ENCODE measurements at places on chromosomes 3 and 15.

DNA sequence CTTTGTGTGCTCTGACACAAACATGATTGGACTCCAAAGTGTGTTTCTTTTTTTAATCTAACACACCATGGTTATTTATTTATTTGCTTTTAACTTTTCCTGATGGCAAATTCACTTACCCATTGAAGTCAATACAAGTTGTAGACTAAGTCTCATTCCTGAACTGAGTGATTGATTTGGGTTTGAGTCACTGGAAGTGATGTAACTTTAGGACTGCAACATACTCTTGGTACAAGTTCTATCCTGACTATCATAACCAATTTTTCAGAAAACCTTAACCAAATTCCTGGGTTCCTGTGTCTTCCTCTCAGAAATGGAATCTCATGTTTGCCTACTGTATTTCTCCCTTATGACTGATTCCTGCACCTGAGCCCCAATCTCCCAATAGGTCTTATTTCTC, 590.0 kb upstream of the ROBO1 start:
- no peak for DNase-seq

GRCh38 chr15:42332331-42332730, 27.0 kb upstream of the CAPN3 start:
- no peak for DNase-seq

GRCh38 chr15:89937365-89938350, 24.9 kb upstream of the ARPIN start:
- no peak for DNase-seq

GRCh38 chr15:83775738-83776137, 121.8 kb downstream of the ADAMTSL3 start:
- no peak for DNase-seq

DNA sequence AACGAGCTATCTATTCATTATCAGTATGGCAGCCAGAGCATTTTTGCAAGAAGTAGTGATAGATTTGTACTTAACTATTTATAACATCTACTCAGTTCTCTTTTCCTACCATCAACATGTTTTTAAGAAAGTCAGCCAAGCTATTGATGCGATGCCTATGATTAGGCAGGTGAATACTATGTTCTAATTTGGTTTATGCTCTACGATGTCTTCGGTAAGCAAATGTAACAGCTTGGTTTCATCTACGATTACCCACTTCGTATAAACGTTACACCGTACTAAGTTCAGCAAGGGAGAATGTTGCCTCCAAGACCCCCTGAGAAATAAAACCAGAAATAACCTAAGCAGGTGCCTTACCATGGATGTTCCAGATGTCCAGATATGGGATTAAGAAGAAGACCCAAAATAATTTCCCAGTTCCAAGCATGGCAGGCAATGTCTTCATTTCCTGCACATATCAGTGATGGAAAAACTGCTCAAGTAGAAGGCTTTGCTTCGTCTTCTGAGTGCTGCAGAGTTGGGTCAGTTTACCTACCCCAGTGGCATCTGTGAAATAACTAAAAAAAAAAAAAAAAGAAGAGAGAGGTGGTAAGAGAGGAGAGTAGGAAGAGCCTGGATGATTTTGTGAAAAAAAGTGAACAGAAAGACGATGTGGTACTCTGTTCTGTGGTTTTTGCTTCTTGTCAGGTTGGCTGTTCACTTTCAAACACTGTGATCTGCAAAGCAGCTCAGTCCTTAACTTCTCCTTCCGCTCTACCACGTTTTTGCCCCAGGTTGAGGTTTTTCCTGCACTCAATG, at the start of gene BTLA:
BTLA (minus strand) TSS at position 559 of the 798 bp plus-strand sequence; CDS start at position 445, 114 bp downstream.
- DNase-seq = no peak

- DNase-seq = no peak
Observed at GRCh38 chr3:9703736-9704346, at the start of gene CPNE9. CPNE9 (plus strand) TSS chr3:9703833; CDS start chr3:9703997, 164 bp downstream.

GRCh38 chr3:77040926-77041722, 1.2 kb downstream of the ROBO2 start:
- DNase-seq = no peak

DNA sequence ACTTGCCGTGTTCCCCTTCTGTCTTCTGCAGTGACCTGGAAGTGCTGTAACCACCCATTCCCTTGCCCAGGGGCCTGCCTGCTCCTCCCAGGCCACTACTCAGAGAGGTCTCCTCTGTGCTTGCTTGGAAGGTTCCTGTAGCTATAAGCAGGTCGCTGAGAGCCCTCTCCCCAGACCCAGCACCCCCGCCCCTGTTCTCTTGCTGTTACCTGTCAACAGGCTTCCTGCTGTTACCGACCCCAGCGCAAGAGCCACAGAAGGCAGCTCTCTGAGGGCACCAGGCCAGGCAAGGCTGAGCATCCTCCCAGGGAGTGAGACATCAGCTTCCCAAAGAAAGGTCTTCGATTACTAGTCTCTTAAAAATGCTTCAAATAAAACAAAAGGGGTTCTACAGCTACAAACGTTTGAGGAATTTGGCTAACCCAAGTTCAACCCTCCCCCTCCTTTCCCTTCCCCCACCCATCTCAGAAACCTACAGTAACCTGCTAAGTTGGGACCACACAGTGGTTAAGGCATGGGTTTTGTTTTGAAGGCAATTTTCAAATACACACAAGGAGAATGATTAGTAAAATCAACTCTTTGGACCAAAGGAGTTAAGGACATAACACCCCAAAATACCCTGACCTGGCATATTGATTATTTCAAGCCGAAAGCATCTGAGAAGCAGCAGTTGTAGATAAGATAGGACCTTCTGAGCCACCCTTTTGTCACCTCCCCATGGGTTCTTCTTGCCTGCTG, 74.9 kb upstream of the MFGE8 start:
- no peak for DNase-seq

DNA sequence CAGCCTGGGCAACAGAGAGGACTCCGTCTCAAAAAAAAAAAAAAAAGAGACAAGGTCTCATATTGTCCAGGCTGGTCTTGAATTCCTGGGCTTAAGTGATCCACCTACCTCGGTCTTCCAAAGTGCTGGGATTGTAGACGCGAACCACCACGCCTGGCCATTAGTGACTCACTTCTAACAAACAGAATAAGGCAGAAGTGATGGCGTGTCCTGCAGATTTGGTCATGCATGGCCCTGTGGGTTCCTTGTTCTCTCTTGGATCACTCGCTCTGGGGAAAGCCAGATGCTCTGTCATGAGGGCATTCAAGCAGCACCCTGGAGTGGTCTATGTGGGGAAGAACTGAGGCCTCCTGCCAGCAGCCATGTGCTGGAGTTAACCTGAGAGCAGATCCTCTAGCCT, 27.4 kb upstream of the TJP1 start:
- no peak for DNase-seq

- DNase-seq = no peak
Observed at GRCh38 chr3:44942202-44942921, 33.6 kb downstream of the ZDHHC3 start.

GRCh38 chr3:12349895-12350811, 61.3 kb downstream of the PPARG start:
- DNase-seq = no peak

- DNase-seq = peak; percentile 4
Observed at GRCh38 chr3:126474498-126475412, 936 bp downstream of the ZXDC start.

DNA sequence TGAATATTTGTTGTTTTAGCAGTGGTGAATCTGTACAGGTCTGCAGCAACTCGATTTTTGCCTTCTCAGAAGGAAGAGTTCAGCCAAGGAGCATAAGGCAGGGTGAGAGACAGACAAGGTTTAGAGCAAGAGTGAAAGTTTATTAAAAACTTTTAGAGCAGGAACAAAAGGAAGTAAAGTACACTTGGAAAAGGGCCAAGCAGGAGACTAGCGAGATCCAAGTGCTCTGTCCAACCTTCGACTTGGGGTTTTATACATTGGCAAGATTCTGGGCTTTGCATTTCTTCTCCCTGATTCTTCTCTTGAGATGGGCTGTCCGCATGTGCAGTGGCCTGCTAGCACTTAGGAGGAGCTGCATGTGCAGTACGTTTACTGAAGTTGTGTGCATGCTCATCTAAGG, 46.7 kb upstream of the AADACL2 start:
- no peak for DNase-seq

- no peak for DNase-seq
Observed at GRCh38 chr3:182248349-182248880, 536.7 kb downstream of the SOX2 start.

DNA sequence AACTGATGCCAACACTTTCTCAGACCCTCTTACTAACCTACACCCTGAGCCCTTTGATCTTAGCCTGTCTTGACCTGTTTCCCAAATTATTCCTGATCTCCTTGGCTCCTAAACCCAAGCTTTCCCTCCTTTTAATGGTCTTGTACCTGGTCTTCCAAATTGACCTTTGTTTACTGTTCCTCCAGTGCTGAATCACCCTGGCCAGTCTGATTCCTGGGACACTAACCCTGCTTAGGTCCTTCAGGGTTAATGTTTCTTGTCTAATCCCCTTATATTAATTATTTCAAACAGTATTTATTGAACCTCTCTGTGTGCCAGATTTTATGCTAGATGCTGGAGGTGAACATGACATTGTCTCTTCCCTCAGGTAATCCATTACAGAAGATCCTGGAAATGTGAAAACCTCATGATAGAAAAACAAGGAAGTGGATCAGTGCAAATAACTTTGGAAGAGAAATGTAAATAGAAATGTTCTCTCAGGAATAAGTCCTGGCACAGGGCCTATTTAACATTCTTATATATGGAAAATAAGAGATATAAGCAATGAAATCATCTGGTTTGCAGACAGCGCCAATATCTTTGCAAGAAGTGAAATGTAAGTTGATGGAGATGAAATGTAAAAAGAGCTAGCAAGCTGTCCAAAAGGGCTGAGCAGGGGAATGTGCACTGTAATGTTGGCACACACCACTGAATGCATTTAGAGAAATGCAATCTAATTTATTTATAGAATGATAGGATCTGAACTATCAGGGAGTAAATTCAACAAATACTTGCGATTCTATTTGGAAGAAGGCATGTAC, 20.7 kb downstream of the HGD start:
- no peak for DNase-seq

DNA sequence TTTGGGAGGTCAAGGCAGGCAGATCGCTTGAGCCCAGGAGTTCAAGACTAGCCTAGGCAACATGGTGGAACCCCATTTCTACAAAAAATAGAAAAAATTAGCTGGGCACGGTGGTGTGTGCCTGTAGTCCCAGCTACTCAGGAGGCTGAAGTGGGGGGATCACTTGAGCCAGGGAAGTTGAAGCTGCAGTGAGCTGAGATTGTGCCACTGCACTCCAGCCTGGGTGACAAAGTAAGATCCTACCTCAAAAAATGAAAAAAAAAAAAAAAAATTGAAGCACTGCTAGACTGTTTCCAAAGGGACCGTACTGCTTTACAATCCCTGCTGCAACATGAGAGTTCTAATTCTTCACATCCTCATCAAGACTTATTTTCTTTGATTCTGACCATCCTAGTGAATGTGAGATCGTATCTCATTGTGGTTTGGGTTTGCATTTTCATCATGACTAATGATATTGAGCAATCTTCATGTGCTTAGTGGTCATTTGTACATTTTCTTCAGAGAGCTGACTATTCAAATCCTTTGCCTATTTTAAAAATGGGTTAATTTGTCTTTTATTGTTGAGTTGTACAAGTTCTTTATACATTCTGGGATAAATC, 10.8 kb downstream of the CMTM8 start:
- no peak for DNase-seq

GRCh38 chr3:95134693-95135413, 1072.0 kb downstream of the NSUN3 start:
- DNase-seq = no peak

DNA sequence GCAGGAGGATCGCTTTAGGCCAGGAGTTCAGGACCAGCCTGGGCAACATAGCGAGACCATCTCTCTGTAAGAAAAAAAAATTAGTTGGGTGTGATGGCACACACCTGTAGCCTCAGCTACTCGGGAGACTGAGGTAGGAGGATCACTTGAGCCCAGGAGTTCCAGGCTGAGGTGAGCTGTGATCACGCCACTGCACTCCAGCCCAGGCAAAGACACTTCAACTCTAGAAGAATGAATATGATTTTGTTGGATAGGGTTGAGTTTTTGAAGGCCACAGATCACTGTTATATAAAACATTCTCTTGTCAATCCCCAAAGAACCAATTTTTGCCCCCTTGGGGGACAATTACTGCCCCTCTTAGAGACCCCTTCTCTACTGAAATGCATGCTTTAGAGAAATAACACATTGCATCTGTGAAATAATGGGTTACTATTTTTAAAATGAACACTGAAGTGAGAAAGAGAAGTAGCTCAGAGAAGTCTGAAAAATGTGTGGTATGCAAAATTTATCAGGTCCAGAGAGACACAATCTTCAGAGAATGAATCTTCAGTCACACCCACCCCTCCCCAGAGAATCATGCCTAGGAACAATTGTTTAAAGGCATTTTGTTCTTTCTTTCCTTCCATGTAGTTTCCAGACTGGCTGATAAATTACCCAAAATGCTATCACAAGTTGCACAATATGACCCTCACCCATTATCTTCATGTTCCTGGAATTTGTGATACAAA, 42.7 kb downstream of the METTL6 start:
- no peak for DNase-seq

GRCh38 chr3:51099794-51100535, 285.1 kb upstream of the MANF start:
- no peak for DNase-seq

GRCh38 chr15:42151736-42152135, 4.7 kb downstream of the PLA2G4F start:
- no peak for DNase-seq

- no peak for DNase-seq
Observed at GRCh38 chr15:88378188-88378637, 89.0 kb downstream of the MRPL46 start.

GRCh38 chr15:41812820-41813375, 15.0 kb upstream of the JMJD7 start:
- no peak for DNase-seq

GRCh38 chr3:100003609-100004503, 110.4 kb downstream of the FILIP1L start:
- no peak for DNase-seq

GRCh38 chr3:172125963-172126457, 86.6 kb downstream of the FNDC3B start:
- DNase-seq = no peak

- DNase-seq = no peak
Observed at GRCh38 chr15:35843498-35843897, 297.5 kb upstream of the DPH6 start.

GRCh38 chr3:43695863-43696262, 5.1 kb downstream of the ABHD5 start:
- DNase-seq = no peak

DNA sequence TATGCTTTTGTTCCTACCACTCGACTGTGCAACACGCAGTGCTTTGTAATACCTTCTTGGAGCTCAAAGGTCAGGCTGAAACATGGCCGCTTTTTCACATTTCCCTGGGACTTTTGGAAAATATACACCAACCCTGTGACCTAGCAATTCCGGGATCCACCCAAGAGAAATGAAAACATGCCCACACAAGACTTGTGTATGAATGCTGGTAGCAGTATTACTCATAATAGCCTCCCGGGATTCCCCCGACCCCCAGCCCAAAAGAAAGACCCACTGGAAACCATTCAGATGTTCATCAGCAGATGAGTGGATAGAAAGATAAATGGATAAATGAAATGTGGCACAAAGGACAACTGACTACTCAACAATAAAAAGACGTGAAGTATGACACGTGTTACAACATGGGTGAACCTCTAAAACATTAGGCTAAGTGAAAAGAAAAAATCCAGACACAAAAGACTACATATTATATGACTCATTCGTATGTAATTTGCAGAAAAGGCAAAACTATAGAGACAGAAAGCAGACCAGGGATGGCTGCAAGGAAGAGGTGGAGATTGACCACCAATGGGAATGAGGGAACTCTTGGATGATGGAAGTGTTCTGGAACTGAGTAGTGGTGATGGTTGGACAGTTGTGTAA, 104.1 kb downstream of the PGPEP1L start:
- DNase-seq = no peak

All from stimulated activated CD4-positive, alpha-beta T cell treated with anti-CD3 and anti-CD28 coated beads, Interleukin-1b, Interleukin-23, amount 100 ng/mL, for 1 hour (primary cell).